ENCODE measurements at places on chromosomes 11 and 22.

DNA sequence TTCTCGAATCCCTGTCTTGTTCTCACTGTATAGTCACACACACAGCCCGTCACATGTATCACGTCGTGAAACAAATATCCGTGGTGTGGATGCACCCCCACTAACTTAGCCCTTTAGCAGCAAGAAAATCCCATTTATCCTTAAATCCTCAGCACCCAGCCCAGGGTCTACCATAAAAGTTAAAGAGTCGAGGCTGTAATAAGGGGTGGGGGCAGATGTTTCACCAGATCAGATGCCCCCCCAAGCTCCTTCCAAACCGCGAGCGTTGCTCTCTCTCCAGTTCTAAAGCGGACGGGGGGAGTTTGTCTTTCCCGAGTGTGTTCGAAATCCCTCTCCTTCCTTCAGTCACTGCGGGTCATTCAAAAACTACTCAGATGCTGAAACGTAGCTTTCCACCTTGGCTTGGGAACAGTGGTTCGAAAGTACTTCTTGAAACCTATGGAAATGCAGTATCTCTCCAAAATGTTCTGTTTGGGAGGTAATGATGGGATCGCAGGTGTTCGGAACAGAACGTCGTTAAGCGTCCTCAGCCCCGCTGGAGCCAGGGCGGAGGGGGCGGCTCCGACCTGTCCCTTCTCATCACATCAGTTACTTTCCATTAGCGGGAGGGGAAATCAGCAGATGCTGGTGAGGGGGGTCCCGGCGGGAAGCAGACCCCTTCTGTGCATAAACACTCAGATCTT lies 156.2 kb downstream of the BRD1 start:
- DNase-seq: no peak

DNA sequence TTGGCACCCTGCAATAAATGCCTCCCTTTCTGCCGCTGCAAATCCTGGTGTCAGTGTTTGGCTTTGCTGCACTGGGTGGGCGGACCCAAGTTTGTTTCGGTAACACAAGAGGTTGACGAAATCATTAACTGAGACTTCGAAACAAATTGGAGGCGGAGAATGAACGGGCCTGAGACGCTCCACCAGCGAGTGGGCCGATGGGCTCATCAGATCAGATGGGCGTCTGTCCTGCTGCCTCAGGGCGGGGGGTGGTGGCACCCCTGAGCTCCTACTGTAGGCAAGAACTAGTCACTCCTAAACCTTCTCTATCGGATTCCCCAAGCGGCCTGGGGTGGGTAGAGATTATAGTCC lies 918 bp upstream of the CAPN5 start:
- DNase-seq: no peak

DNA sequence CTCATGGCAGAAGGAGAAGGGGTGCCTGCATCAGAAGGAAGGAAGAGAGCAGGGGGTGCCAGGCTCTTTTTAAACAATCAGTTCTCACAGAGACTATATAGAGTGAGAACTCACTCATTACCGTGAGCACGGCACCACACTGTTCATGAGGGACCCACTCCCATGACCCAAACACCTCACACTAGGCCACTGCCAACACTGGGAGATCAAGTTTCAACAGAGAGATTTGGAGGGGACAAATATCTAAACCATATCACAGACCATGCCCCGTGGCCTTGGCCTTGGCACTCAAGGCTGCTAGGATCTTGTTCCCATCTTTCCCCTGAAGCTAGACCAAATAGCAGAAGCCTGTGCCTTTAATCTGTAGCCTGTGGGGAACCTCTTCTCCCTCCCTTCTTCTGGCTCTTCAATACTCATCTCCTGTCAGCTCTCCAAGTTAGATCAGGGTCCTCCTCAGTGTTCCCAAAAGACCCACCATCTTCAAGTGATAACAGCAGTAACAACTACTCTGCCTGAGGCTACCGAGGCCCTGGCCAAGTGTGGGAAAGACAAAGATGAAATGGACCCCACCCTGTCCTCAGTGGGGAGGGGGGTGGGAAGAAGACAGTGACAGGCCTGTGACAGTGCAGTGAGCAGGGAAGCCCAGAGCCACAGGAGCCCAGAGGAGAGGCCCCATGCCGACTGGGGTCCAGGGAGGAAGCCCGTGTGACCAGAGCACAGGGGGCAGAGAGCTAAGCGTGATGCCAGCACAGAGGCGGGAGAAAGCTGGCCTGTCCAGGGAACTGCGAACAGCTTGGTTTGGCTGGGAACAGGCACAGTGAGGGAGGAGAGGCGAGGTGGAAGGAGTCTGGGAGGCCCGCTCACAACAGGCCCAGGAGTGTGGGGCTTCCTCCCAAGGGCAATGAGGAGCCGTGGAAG lies 72.6 kb downstream of the MYO7A start:
- no peak for DNase-seq

- DNase-seq: no peak
Observed at GRCh38 chr11:117919341-117919740, 9.9 kb downstream of the TMPRSS13 start.

DNA sequence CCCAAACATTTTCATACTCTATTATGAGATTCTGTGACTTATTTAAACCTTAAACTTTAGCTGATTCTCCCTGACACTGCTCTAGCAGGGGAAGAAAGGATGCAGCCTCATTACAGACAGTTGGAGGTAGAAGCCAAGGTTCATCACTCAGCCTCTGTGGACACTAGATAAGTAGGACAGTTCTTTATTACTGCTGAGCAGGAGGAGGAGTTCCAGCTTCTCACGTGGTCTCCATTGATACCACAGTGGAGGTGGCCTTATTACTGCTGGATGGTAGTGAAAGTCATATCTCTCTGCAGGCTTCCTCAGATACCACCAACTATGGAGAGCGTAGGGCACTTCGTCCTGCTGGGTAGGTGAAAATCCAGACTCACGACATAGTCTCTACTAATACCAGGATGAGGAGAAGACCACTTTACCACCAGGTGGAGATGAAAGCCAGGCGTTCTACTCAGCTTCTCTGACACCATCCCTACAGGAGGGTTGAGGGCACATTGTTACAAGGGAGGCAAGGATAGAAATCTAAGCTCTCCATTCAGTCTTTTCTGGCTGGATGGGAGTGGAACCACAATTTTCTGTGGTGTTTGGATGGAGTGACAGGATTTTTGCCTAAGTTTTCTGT lies 13.1 kb upstream of the ANGPTL5 start:
- no peak for DNase-seq

GRCh38 chr11:25727944-25728343 lies 604.0 kb upstream of the ANO3 start:
- no peak for DNase-seq

DNA sequence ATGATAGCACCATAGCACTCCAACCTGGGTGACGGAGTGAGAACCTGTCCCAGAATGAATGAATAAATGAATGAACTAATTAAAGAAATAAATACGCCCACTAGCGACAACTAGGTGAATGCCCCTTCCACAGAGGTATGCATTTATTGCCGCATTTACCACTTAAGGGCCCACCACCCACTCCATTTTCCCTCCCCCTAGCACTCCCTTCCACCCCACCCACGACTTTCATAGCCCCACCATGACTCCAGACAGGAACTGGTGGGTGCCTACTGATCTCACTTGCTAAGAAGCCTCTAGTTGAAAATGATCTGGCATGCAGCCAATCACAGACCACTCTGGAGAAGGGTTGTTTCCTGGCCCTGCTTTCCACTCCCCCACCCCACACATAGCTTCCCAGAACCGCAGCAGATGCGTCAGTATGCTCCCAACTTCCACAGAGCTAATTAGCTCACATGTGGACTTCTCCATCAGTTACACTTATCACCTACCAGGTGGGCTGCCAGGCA lies 167.6 kb downstream of the WT1 start:
- no peak for DNase-seq

DNA sequence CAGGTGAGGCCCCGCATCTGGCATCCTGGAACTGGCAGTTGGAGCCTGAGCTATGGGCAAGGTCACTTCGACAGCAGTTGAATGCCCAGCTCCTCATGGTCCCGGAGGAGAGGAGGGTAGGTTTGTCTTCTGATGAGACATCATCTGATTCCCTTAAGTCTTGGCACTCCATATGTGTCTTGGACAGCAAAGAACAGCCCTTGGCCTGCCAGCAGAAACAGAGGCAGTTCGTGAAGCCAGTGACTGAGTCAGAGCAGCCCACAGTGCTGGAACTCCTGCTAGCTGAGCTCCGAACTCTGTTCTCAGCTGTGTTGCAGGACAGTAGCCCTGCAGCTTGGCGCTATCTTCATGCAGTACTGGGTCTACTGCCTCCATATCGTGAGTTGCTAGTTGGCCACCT lies 1.0 kb downstream of the DNHD1 start:
- DNase-seq: no peak

DNA sequence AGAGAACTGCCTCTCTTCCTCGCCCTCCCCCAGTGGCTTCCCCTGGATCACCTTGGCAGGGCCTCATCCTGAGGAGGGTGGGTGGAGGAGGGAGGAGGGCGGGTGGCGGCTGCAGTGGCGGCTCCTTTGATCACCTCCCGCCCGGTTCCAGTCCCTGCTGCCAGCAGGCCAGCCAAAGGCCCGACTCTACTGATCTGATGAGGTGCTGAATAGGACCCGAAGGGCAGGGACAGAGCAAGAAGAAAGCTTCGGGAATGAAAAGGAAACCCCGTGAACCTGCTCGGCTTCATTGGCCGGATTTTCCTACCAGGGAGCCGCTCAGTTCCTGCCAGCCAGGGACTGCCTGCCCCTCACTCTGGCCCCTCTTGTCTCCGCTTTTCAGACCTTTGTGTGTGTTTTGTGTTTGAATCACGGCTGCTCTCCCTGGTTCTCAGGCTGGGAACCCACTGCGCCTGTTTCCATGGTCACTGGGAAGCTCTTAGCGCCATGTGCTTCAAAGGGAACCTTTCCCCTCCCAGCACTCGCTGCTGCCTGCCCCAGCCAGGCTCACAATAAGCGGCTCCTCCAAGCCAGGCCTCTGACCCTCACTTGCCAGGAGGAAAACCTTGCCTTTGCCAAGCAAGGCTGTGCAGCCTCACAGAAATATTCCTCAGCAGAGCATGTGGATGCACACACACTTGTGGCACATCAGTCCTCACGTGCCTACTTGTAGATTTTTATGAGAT lies 56.8 kb downstream of the C22orf31 start:
- no peak for DNase-seq

- DNase-seq: no peak
Observed at GRCh38 chr11:71266114-71266833, 13.9 kb upstream of the SHANK2 start.

DNA sequence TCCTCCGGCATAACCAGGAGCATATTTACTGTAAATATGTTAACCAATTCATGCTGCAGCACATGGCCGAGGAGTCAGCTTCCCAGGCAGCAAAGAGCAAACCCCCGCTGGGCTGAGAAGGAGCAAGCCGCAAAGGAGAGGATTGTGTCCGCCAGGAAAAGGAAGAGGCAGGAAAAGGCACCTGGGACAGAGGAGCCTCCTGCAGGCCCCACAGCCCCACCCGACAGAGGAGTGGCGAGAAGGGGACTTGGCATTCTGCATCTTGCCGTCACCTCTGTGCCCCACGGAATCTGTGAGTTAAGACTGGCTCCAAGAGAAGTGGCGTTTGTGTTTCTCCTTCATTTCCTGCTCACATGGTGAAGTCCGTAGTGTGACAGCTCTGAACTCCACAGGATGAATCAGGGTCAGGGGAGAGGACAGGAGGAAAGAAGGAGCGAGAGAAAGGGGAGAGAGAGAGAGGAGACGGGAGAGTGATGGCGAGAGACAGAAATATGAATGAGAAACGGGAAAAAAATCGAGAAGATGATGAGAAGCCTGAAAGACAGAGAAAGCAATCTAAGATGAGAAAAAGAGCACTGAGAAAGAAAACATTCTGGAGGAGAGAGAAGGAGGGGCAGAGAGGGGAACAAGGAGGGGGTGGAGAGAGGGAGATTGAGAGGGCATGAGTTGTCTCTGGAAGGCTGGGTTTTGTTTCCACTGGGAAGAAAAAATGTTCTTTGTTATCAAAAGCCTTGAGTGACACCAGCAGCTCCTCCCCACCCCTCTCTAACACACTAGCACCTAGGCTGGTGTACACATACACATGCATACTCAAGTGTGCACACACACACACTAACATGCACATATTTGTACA lies 489.6 kb downstream of the MN1 start:
- no peak for DNase-seq

DNA sequence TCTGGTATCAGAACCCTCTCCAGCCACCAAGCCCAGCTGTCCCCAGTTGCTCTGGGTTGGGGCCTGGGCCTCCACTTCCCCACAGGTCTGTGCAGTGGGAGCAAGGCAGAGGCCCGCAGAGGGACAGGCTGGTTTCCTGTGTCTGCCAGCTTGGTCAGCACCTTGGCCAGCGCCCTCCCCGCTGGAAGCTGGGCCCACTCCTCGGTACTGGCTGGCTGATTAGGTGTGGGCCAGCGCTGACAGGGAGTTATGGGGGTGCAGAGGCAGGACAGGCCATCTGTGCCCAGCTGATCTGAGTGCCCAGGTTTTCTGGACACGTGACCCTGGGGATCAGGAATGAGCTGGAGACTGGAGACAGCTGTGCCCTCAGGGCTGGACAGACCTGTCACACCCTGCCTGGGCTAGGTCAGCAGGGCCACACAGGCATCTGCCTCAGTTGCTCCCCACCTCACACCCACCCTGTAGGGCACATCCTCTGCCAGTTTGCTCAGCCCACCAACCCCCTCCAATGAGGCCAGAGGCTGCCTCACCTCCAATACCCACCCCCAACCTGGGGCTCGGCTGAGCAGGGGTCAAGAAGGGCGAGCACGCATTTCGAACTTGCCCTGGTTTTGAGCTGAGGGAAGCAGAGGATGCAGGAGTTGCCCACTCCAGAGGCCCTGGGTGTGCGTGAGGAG lies 175.3 kb downstream of the IGLL1 start:
- DNase-seq: no peak

- peak; percentile 72 for DNase-seq
Observed at GRCh38 chr22:39117585-39118191, 20.6 kb downstream of the APOBEC3H start.

DNA sequence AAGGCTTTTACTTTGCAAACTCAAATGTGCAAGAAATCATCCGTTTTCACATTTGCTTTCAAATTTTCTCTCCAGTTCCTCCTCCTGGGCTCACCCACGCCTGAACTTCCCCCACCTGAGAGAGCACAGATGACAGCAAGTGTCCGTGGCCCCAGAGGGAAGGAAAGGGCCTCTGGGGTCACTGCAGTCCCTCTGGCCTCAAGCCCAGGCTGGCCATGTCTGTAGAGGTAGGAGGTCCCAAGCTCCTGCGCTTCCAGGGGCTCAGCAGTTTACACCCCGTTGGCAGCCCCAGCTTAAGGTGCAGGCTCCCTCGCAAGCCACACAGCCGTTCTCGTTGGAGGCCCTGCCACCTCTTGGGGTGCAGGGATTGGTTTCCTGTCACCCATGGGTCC lies 40.5 kb upstream of the PRDM11 start:
- no peak for DNase-seq

GRCh38 chr11:69913591-69914285 lies 94.5 kb upstream of the FGF3 start:
- no peak for DNase-seq

All from GM10248 (cell line).